ENCODE measurements at places on chromosomes 5 and 9.

DNA sequence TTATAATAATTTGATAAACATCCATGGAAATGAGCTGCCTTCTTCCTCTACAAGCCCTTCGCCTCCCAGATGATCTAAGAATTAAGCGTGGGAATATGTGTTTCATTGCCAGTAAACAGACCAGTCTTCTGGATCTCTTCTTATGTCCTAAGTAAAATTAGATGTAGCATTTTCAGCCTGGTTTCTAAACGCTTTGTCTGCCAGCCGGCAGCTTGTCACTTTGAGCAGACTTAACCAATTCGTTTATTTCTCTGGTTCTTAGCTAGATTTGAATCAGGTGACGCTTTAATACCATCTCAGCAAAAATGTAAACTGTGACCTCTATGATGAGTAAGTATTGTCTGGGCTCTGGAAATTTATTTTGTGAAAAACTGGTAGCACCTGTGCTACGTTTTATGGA lies 380.6 kb upstream of the NUDT12 start:
- DNase-seq = no peak

DNA sequence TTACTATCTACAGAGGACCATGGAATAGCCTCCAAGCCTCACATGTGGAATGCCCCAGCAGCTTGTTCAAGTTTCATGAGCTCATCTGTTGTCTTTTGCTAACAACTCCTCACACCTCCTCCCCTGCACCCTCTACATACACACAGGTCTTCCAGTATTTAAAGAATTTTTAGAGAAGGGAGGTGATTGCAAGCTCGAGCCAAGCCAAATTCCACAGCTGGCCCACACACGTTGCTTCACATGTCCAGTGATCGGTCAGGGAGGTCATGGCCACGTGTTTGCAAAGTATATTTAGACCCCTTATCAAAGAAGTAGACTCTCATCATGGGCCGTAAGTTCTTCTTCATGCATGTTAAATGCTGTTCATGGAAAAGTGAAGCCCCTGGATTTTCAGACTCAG lies 281.7 kb downstream of the OSTF1 start:
- DNase-seq = no peak

DNA sequence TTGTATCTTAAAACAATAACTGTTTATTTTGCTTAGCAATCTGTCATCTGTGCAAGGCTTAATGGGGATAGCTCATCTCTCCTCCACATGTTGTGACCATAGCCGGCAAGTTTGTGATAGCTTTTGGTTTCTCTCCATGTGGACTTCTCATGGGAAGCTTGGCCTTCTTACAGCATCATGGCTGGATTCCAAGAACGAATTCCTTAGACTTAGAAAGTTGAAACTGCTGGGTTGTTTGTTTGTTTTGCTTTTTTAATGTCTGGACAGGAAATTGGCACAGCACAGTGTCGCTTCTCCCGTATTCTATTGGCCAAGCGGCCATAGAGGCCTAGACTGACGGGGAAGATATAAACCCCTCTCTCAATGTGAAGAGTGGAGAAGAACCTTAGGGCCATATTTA lies 61.0 kb upstream of the PRDM9 start:
- DNase-seq = no peak

DNA sequence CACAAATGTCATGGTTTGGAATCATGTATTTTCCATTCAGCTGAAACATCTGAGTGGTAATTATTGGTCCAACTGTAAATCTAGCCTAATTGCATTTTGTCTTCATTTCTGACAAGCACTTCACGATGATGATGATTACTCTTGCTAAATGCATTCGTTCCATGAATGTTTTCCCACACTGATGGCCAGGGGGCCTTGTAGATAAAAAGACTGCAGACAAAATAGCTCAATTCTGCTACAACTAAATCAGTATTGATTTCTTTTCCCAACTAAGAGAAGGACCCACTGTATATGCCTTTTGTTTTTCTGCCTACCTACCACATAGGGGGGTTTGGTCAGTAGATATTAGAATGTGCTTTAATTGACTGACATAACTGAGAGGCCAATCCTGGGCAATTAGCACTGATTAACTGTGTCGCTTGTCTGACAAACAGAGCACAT lies 1351.3 kb upstream of the NUDT12 start:
- DNase-seq = no peak

DNA sequence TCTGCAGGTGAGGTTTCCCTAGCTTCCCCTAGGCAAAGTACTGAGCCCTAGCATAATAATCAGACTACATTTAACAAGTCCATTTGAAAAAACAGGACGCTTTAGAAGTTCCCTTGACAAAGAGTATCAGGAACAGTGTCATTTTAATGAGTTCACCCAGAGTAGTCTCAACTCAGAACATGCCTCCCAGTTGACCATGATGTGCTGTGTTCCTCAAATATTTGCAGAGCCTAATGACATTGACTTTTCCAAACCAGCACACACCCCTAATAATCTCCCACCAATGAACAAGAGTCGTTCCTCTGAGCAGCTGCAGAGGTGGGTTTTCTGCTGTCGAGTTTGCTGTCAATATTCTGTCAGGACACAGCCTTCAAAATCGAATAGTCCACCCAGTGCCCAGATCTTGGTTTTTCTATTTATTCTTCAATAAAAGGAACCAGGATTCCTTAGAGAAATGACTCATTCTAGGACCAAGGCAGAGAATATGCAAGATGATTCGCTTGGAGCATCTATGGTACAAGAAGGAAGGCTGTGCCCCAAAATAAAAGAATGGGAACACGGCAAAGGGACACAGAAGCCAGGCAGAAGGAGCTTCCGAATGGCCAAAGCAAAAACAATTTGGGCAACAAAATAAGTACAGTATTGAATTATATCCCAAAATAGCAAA lies 57.6 kb downstream of the OTULIN start:
- no peak for DNase-seq

GRCh38 chr9:105681724-105682123 lies 12.6 kb upstream of the TMEM38B start:
- DNase-seq = no peak

DNA sequence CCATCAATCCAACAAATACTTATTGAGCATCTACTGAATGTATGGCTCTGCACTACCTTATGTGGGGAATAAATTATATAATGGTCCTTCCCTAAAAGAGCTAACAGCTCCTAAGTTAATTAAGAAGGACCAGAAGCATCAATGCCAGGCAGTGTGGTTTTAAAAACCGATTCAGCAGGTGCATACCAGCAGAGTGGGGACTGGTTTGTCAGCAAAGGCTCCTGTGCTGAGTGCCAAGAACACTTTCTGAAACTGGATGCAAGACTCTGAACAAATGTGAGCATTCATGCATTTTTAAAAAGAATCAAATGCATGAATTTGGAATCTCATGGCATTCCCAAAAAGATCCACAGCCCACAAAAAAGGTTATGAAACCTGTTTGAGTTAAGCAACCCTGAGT lies 142.2 kb downstream of the AUH start:
- no peak for DNase-seq

GRCh38 chr5:6338135-6338534 lies 40.2 kb downstream of the MED10 start:
- DNase-seq = no peak

GRCh38 chr5:66958980-66959641 lies 237.5 kb downstream of the CD180 start:
- DNase-seq = no peak

DNA sequence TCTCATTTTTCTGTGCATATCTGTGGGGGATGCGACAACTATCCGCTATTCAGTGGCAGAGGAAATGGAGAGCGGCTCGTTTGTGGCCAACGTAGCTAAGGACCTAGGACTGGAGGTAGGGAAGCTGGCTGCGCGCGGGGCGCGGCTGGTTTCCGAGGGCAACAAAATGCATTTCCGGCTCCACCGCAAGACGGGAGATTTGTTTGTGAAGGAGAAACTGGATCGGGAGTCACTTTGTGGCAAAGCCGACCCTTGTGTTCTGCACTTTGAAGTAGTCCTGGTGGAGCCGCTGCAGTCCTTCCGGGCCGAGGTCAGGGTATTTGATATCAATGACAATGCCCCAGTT lies 320 bp downstream of the PCDHB1 start:
- DNase-seq = no peak

DNA sequence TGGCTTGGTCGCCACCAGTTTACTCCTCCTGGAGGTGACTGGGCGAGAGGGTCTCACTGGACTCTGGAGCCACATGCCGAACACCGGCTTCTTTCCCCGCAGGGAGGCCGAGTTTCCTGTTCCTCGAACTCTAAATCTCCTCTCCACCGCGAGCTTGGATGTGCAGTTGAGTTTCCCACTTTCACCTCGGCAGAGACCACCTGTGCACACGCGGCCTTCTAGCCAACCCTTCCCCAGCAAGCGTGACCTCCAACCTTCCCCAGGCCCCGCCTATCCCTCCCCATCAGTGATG lies 380.1 kb downstream of the IRX2 start:
- DNase-seq = no peak

GRCh38 chr9:16680975-16681651 lies 189.4 kb downstream of the BNC2 start:
- no peak for DNase-seq

DNA sequence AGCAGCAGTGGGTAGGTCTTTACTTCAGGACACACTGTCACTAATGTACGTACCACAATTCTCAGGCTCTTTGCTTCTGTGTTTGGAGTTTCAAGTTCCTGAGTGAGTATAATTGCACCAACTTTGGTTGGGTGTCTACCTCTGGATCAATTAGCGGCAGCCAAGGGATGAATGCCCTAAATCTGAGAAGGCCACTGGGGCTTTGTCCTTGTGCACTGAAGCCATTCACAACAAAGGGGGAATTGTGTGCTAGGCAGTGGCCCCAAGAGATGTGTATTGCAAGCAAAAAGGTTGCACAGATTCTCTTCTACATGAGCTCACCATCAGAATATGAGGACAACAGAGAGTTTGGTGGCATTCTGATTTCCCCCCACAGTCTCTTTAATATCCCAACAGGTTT lies 3.9 kb upstream of the PHF24 start:
- no peak for DNase-seq

- DNase-seq = no peak
Observed at GRCh38 chr5:74113927-74114326, 487.9 kb downstream of the ARHGEF28 start.

DNA sequence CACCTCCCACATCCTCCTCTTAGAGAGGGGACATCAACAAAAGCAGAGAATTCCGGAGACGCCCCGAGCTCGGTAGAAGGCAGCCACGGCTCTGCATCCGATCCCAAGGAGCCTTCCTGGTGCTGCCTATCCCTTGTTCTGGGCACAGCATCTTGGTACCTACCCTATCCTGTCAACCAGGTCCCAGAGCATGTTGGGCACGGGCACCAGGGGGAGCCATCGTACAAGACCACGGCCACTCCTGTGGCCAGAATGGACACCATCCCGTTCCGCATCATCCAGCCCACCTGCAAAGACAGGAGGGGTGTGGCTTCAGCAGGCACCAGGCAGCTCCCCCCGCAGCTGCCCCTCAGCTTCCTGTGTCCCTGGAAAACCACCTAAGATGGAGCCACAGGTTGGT lies 62.7 kb upstream of the ZNF354A start:
- DNase-seq = no peak

DNA sequence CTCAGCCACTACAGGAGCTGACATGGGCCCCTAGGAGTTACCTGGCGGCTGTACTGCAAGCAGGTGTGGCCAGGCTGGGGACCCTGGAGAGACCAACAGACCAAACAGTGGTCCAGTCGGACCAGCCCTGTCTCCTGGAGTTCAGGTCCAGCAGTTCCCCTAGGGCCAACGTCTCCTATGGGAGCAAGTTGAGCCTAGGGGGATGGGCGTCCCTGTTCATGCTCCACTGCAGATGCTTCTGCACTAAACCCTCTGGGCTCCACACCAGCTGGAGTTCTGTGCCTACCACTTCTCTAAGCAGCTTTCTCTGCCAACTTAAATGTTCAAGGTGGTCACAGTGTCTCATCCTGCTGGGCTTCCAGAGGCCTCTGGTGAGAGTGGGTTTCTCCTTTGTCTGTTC lies 20.6 kb upstream of the OMD start:
- DNase-seq = no peak

- no peak for DNase-seq
Observed at GRCh38 chr5:85741972-85742371, 875.8 kb upstream of the COX7C start.

- peak; percentile 86 for DNase-seq
Observed at GRCh38 chr5:73387601-73388305, 60.8 kb downstream of the FOXD1 start.

- DNase-seq = no peak
Observed at GRCh38 chr5:164002628-164003027, 497.2 kb downstream of the MAT2B start.

DNA sequence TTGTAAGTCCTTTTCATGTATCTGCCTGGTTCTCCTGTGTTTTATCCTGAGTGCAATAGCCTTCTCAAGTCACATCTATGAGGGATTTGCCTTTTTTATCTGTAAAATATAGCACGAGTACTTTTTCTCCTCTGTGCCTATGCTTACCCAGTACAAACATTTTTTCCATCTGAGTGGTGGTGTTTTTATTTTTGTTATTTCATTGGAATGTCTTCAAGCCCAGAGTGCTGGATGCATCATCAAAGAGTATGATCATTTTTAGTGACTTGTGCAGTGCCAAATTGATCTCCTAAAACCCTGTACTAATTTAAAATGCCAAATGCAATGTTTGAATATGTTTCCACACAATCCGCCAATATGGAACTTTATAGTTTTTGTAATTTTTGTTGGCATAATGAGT lies 86.1 kb downstream of the TLE4 start:
- no peak for DNase-seq

DNA sequence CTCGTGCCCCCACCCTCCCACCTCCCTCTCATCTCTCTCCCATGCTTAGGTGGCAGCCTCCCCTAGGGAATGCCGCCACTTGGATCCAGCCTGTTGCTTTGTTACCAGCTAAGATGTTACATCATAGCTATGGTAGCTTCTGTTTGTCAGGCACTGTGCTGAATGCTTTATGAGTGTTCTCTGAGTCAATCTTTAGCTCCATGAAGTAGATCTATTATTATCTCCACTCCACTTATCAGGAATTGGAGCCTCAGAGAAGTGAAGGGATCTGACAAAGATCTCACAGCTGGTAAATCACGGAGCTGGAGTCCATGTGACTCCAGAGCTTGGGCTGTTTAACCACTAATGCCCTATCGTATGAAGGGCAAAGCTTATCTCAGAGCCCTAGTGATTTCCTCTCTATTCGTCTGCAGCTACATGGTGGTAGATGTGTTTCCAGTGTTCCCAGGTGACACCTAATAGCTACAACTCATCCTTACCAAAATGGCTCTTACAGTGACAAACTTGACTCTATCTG lies 54.1 kb downstream of the GARNL3 start:
- no peak for DNase-seq

DNA sequence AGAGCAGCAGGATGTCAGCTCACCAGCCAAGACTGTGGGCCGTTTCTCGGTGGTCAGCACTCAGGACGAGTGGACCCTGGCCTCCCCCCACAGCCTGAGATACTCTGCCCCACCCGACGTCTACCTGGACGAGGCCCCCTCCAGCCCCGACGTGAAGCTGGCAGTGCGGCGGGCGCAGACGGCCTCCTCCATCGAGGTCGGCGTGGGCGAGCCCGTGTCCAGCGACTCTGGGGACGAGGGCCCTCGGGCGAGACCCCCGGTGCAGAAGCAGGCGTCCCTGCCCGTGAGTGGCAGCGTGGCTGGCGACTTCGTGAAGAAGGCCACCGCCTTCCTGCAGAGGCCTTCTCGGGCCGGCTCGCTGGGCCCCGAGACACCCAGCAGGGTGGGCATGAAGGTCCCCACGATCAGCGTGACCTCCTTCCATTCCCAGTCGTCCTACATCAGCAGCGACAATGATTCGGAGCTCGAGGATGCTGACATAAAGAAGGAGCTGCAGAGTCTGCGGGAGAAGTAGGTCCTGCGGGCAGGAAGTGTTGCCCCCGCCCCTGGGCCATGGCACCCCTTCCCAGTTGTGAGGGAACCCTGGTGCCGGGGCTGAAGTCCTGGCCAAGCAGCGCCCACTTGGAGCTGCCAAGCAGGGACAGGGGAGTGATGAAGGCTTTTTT lies 108.9 kb downstream of the WNK2 start:
- DNase-seq = no peak

GRCh38 chr5:11304641-11305040 lies 543.6 kb upstream of the DAP start:
- DNase-seq = no peak

Data from activated CD8-positive, alpha-beta memory T cell treated with anti-CD3 and anti-CD28 coated beads, Interleukin-2, amount 10 ng/mL, durations not matched to agents 7 days and 5 days (primary cell).